Left ventricle myocardium inferior (tissue), 1 donor: ENCODE measurements at places on chromosomes 13 and 19. TPM values are rescaled to one million over a fixed set of nuclear protein-coding genes. Genes with fewer than 3 reads are reported as not detected.

Gene EFNA2
- not detected for total RNA-seq

Gene C19orf85
- not detected for total RNA-seq

- no peak for DNase-seq
Measured at GRCh38 chr13:28822801-28823200, 2.7 kb downstream of the MTUS2 start.

GRCh38 chr13:111511805-111512504, 191.5 kb downstream of the TEX29 start:
- no peak for DNase-seq
